Cerebellum (tissue), 4 donors: ENCODE measurements at places on chromosomes 1 and 21. TPM values are rescaled to one million over a fixed set of nuclear protein-coding genes. Genes with fewer than 3 reads are reported as not detected.

Gene EDN2
- total RNA-seq, result not detected

Gene CYP4Z1
- 1.4 TPM for total RNA-seq

Gene FMO2
- 0.36 TPM for total RNA-seq

Gene MANEAL
- 23.2 TPM for total RNA-seq

Gene MATN1
- 0.36 TPM for total RNA-seq

Gene RHBDL2
- 0.18 TPM for total RNA-seq

Gene TGFB2
- total RNA-seq, result 28.1 TPM

Gene RIPPLY3
- 0.73 TPM for total RNA-seq

Gene BATF3
- 0.91 TPM for total RNA-seq

Gene KLHDC8A
- total RNA-seq, result 28.9 TPM

Gene WNT3A
- total RNA-seq, result 0.45 TPM

Gene FMO4
- 2.4 TPM for total RNA-seq

Gene CAMK1G
- 1.8 TPM for total RNA-seq

Gene CRNN
- not detected for total RNA-seq

- DNase-seq, result no peak
Measured at GRCh38 chr1:83990734-83991133, 8.2 kb downstream of the TTLL7 start.

GRCh38 chr1:164320790-164321731, 237.9 kb upstream of the PBX1 start:
- peak; percentile 28 for DNase-seq

DNA sequence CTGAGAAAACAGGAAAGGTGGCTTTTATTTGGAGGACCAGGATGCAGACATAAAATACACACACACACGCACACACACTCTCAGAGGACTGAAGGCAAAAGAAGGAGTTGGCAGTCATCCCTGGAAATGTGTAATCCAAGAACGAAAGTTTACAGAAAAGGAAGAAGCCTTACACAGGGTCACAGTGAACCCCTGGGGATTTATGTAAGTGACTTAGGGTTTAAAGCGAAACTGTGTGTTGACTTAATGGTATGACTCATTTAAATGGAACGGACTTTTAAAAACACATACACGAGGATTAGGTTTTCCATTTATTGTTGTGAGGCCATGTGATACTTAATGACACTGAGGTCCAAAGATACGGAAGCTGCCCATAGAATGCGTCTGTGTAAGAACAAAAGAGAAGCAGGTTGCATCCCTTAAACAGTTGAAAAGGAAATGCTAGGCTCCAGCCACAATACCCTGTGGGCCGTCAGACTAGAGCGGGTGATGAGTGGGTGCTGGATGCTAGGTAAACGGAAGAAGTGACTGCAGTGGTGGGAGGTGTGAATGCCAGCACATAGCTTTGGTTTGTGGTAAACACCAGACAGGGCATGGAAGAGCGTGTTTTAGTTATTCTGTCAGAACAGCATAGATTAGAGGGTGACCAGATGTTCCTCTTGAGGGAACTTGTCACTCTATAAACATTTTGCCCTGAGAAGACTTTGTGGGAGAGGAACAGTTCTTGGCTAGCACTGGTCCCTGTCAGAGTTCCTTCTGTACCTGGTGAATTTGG, 21.6 kb upstream of the BCL10 start:
- no peak for DNase-seq

GRCh38 chr1:14704846-14705245, 106.4 kb downstream of the KAZN start:
- no peak for DNase-seq

GRCh38 chr1:24540906-24541710, 14.8 kb upstream of the NCMAP start:
- no peak for DNase-seq

DNA sequence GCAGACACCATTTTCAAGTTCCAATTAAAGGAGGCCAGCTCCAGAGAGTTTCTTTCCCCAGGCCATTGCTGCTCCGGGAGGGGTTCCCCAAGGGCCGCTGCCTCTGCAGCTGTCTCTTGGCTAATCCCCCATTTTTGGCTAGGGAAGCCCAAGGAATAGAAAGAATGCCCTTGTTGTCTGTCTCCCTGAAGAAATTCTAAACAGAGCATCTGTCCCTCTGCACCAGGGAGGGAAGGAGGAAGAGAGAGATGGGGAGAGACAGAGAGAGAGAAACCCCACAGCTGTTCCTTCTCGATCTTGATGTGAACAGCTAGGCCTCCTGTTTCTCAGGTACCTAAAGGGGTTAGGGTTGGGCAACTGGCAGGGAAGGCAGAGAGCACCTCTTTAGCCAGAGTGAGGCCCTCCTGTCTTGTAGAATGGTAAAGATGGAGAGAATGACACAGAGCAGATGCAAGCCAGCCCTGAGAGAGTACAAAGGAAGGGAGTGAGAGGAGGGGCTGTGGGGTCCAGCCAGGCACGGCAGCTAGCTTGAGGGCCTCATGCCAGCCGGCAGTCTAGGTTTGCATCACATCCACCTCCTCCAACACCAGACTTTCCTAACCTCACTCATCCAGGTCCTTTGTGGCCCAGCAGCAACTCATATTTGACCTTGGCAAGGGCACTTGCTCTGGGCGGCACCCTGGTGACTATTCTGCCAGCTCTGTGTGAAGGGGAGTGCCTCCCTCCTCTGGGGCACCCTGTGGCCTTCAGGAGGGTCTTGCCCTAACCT, 13.1 kb downstream of the OPTC start:
- no peak for DNase-seq

DNA sequence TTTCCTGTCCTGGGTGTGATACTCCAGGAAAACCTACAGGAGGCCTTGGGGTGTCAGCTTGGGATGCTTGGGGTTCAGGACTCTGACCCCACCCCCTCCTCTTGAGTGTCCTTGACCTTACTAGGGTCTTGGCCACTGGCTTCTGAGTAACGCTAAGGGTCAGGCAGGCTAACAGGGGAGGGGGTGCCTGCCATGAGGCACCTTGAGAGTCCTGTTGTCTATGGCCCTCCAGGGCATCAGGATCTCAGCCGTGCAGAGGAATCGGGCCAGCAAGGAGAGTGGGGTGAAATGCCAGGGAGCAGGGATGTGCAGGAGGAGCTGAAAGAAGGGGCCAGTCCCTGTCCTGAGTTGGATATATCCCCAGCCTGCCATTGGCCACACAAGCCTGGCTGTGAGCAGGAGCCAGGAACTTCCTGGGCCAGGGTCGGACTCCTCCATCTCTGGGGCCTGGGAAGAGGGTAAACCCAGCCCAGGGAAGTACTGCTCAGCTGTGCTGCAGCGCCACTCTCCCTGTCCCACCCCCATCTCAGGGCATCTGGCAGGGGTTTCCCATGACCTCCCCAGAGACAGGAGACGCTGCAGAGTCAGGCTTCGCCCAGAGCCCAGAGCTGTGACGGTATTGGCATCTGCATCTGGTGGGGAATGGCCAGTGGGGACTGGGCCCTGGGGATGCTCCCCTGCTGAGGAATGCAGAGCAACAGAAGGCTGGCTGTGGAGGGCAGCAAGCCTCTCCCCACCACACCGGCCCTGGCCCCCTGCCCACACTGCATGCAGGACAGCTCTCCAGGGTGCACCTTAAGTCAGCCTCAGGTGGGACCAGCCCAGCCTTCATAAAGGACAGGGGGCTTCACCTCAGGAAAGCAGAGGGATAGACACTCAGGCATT, 6.3 kb downstream of the KIF21B start:
- DNase-seq, result no peak

- no peak for DNase-seq
Measured at GRCh38 chr1:212520299-212520698, 87.6 kb downstream of the NENF start.

- no peak for DNase-seq
Measured at GRCh38 chr1:182192966-182193365, 131.5 kb upstream of the ZNF648 start.

- DNase-seq, result no peak
Measured at GRCh38 chr1:228217551-228218344, 9.9 kb downstream of the OBSCN start.

GRCh38 chr1:8404460-8405370, 86.8 kb downstream of the SLC45A1 start:
- DNase-seq, result no peak

DNA sequence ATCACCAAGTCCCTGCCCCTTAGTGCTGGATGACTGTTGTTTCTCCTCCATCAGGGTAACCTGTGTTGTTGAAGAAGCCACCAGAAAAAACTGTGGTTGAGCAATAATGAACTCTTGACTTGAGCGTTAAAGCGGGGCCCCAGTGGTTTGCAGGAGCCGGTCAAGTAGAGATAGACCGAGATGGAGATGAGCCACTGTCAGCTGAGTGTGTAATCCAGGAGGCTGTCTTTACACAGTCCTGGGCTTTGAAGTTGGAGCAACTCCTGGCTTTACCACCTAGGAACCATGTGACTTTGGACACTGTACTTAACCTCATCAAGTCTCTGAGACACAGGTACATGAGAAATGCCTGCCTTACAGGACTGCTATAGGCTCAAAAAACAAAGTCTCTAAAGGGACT, 158.1 kb downstream of the ST6GALNAC3 start:
- no peak for DNase-seq

DNA sequence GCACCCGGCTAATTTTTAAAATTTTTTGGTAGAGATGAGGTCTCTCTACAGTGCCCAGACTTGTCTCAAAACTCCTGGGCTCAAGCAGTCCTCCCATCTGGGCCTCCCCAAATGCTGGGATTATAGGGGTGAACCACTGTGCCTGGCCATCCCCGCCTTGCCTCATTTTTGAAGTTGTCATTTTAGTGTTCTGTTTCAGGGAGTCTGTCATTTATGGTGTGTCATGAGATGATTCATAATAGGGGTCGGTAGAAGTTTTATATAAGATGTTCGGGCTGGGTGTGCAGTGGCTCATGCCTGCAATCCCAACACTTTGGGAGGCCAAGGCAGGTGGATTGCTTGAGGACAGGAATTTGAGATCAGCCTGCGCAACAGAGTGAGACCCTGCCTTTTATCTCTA, 8.5 kb downstream of the PRCC start:
- no peak for DNase-seq

DNA sequence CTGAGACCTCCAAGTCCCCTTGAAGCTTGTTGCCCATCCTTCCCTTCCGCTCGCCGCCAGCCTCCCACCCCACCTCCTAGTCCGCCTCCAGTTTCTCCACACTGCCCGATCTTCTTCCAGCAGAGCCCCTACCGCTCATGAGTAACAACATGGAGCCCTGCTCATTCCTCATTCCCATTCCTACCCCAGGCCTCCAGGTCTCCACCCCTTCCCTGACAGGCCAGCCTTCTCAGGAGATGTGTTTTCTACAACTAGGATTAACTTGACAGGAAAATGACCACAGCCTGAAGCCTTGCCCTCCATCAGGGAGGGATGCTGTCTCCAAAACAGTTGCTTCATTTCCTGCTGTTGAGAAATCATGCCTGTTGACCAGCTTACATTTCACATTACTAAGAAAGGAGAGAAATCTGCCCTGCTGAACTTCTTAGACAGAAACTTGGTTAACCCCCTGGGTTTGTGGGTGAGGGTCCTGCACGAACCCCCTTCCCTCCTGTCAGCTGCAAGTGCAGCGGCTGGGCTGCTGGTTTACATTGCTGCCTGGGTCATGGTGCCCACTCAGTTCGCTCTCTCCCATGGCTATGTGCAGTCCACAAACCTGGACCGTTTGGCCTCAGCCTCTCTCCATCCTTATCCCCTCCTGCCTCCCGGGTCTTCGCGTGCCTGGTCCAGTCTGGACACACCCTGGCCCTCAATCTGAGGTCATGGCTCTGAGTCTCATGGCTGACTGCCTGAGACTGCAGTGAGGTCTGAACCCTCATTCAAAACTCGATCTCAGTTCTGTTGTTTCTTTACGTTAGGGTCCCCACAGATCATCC, 16.1 kb upstream of the CHI3L1 start:
- no peak for DNase-seq

DNA sequence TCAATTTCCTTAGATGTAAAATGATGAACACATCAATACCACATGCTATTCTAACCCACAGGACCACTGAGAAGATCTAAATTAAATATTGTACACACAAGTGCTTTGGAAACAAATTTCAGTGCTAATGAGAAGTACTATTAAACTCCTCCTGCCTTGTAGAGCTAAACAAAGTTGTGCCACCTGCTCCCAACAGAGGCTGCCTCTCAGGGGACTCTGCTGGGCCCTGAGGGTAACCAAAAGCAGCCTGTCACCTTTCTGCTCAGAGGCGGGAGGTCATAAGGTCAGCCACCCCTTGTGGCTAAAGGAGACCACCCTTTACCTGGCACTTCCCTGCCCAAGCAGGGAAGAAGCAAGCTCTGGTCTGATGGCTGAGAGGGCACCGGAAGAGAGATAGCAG, 6.3 kb downstream of the SLC9A1 start:
- no peak for DNase-seq

- no peak for DNase-seq
Measured at GRCh38 chr1:109610609-109611307, 8.7 kb downstream of the GNAT2 start.

DNA sequence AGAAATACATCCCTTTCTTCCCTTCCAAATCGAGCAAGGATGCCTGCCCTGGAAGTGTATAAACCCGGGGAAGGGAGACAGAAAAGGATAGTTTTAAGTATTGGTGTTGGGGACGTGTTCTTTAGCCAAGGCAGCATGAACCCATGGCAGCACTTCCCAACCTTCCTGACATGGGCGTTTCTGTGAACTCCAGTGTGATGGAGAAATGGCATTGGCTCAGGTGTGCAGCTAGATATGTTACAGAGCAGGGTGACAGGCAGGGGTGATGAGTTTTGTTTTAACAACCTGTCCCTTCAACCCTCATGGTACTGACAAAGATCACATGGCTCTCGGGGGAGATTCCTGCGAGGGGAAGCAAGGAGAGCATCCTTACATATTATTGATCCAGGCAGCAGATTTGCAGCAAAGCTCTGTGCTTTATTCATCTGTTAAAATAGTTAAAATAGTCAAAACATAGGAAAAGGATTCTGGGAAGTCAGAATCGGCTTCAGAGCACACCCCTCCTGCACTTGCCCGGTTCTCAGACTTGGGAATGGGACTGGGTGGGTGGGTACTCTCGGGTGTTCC, 4.0 kb downstream of the MX1 start:
- DNase-seq, result no peak

DNA sequence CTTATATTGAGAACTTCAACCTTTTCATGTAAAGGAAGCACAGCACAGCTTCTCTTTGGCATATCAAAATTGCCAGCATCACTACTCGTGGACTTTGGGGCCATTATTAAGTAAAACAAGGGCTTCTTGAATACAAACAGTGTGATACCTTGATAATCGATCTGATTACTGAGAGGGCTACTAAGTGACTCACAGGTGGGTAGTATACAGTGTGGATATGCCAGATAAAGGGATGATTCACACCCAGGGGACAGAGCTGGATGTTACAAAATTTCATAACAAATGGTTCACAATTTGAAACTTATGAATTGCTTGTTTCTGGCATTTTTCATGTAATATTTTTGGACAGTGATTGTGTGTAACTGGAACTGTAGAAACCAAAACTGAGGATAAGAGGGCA, 15.4 kb downstream of the HDAC1 start:
- DNase-seq, result no peak

DNA sequence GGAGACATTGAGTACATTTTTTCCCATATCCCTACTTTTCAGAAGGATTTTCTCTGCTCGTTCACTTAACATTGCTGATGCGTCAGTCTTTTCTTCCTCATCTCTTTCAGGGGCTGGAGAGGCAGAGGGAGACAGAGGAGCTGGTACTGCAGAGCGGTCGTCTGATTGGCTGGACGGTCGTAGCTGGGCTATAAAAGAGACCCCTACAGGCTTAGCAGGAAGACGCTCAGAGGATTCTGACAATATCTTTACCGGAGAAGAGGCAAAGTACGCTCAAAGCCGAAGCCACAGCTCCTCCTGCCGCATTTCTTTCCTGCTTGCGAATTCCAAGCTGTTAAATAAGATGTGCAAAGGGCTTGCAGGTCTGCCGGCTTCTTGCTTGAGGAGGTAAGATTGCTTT, at the start of gene RGS4:
TSS of gene RGS4 (plus strand) at position 220 of the 400 bp plus-strand sequence. CDS start at position 344, 124 bp downstream.
- peak; percentile 4 for DNase-seq
